ENCODE measurements at places on chromosomes 6 and 20. TPM values are rescaled to one million over a fixed set of nuclear protein-coding genes. Genes with fewer than 3 reads are reported as not detected.

ADTRP gene
- total RNA-seq: 4.1 TPM

SLC22A2 gene
- not detected for total RNA-seq

KIF25 gene
- total RNA-seq: not detected

GTSF1L gene
- not detected for total RNA-seq

LY6G5B gene
- total RNA-seq: 6.1 TPM
